ENCODE measurements at places on chromosomes 12 and 14.

DNA sequence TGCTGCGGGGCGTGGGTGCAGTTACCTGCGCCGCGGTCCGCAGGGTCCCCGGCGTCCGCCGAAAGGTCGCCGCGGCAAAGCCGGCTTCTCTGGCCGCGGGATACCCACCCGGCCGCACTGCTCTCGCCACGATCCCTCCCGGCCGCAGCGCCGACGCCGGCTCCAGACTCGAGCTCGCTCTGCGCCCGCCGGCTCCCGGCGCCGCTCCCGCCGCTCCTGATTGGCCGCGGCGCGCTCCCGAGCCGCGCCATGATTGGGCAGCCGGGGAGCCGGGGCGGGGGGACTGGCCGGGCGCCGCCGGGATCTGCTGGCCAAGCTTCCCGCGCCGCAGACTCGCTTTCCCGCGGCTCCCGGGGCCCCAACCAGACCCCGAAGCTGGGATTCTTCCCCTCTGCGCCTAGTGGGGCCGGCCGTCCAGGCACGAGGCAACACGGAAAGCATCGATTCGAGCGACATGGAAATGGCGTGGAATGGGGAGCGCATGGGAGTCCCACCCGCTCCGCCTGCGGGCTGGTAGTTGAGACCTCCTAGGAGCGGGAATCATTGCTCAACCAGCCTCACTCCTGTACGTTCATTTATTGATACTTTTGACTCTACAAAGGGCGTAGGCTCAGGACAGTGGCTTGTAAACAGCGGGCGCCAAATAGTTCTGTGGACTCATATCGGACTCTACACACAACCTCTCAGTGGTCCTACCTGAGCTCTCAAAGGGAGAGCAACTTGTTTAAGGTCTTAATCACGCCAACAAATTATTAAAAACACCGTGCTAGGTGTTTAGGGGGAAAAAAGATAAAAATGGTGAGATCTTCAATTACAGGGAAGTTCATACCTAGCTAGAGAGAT lies 36.4 kb upstream of the STON2 start:
- DNase-seq, result peak; percentile 13

- DNase-seq, result no peak
Observed at GRCh38 chr14:22875003-22875747, 3.6 kb downstream of the LRP10 start.

DNA sequence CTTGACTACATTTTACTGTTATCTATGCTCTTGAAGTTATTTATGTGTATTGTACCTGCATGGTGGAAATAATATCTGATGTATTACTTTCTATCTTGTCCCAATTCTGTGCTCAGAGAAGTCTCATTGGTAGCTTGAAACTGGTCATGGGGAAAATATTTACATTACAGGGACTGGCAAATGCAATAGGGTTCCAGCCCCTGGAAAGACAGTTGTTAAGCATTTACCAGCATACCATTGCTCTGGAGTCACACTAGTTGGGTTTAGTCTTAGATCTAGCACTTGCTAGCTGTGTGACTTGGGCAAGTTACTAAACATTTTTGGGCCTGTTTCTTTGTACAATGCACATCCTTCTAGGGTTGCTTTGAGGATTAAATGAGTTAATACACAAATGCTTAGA lies 86.3 kb upstream of the NRXN3 start:
- no peak for DNase-seq

DNA sequence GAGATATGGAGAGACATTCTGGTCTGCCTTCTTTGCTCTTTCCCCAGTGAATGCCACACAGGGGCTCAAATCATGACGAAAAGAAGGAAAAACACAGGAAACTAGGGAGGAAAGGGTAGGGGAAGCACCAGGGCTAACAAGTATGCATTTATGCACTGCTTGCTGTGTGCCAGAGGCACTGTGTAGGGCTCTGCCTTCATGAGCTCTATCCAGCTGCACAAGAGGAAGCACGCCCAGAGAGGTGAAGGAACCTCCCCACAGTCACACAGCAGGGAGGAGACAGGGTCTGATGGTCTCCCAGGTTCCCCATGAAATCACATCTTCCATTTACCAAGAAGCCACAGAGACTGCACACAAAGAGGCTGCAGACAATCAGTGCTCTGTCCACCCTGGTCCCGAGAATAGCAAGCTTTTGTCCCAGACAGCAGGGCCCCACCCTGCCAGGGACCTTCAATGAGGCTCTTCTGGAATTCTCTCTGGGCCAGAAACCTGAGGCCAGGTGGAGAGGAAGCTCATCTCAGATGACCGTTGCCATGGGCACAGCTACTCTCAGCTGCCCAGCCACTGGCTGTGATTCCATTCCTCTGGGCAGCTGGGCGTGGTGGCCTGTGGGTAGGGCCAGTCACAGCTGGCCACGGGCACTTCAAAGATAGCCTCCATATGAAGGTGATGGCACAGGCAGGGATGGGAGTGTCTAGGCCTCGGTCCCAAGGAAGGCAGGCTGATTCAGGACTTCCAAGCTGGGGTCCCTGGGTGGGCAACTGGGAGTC lies 7.3 kb upstream of the TRPV4 start:
- no peak for DNase-seq

DNA sequence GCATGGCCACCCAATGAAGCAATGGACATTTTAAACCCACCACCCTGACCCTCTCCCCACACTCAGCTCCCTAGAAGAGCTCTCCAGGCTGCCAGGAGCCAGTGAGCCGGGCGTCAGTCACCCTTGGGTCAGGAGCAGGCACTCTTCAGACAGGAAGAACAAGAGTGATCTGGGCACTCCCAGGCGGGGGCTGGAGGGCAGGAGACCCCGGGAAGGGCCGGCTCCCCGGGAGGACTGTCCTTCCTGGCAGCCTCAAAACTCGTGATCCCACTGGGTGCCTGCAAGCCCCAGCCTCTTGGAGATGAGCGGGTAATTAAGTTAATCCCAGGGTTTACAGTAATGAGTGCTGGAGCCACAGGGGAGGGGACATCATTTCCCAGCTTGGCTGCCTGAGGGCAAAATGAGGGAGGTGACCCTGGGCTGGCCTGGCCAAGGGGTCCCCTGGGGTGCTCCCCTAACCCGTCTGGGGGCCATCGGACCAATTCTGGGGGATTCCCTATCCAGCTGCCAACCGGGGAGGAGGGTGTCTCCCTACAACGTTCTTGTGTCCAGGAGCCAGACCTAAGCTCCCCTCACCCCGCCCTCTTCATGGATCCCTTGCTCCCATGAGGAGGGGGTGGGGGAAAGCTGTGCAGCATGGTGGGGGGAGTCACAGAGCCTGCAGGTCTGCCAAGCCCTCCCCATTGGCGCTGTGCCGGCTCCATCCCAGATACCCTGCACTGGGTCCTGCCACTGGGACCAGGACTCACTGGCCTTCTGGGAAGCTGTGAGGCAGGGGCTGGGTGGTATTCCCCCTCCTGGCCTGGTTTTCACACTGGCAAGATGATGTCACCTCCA lies 59.2 kb downstream of the CCNK start:
- no peak for DNase-seq

DNA sequence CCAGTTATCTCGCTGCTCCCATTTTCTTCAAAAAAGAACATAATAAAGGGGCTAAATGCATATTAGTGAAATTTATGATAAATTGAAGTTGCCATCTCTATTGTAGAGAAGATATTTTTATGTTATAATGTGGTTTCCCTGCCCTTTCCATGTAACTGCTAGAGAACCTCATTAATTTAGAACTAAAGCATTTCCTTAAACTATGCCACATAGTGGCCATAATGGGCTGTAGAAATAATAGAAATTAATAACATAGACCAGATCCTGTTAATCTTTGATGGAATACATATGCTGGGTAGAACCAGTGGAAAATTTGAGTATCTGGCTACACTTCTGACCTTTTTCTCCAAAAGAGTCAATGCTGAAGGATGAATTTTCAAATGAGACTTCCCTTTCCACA lies 376.7 kb downstream of the PDZRN4 start:
- no peak for DNase-seq

DNA sequence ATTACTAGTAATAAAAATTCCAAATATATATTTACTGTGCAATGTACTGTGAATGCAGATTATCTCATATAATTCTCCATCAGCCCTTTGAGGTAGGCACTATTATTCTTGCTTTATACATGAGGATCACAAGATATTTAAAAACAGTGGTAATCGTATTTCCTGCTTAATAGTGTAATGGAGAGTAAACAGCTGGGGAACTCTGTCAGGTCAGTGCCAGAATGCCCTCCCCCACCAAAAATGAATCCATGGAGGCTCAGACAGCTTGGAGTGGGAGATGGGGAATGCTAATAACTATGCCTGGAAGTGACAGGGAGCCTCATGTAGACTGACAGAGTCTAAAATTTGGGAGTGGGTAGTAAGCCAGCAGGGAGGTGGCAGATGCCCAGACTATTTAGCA lies 153.6 kb downstream of the PAH start:
- no peak for DNase-seq

- DNase-seq, result no peak
Observed at GRCh38 chr14:100449225-100449987, 126.3 kb downstream of the SLC25A47 start.

- DNase-seq, result no peak
Observed at GRCh38 chr12:65152596-65152995, 16.8 kb upstream of the LEMD3 start.

- no peak for DNase-seq
Observed at GRCh38 chr12:80168936-80169335, 69.6 kb downstream of the OTOGL start.

GRCh38 chr12:52577316-52577715 lies 3.7 kb upstream of the KRT74 start:
- no peak for DNase-seq

DNA sequence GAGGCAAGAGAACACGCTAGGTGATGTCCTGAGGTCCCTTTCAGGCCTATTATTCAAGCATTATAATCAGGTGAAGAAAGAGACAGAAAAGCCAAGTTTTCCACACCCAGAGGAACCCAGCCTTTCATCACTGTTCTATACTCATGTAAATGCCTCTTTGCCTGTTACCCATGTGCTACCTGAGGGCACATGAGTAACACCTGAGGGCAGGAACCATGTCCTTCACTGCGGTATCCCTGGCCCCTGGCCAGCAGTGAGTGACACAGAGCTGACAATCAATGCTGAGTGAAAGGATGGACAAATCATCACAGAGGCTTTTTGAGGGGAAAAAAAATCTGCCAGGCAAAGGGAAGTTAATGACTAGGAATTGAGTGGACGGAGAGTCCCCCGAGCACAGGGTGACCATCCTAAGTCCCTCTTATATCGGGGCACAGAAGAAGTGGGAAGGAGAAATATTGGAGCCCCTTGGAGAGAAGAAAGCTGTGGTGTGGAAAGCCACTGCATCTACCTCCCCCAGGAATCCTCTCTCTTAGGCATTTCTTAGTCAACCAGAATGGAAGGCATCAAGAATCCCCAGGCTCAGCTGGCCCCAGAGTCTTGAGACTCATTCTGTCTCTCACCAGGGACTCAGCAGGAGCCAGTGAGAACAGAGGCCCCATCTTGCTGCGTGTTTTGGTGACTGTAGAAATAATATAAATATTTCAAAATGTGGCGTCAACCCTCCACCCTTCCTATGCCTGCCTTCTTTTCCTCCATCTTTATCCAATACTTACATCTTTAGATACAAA lies 212.9 kb downstream of the DPF3 start:
- DNase-seq, result no peak

DNA sequence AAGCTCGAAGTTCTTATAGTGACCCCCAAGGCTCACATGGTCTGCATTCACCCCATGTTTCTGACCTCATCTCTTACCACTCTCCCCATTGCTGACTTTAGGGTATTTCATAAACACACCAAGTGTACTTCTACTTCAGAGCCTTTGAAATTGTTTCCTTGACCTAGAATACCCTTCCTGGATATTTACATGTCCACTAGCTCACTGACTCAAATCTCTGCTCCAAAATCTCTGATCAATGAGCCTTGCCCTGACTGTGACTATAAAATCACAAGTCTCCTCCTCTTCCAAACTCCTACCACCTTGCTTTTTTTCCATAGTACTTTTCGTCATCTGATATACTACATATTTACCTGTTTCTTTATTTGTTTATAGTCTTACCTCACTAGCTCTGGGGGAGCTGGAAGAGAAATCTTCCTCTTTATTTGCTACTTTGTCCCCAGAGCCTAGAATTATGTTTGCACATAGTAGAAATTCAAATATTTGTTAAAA lies 105.1 kb downstream of the RMST start:
- DNase-seq, result no peak

DNA sequence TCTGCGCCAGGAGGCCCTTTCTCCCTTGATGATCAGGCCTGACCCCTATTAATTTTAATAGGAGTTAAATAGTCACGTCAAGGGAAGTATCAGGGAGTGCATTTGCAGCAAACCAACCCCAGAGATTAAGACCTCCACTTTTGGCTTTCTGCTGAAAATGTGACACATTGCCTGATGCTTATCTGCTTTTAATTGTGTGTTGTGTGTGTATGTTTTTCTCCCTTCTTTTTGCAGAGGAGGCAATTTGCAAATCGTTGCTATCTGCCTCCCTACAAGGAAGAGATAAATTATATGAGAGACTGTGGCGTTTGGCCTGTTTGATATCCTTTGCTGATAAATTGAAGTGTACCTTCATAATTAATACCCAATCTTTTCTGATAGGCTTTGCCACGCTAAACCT lies 822.9 kb downstream of the VRK1 start:
- no peak for DNase-seq

DNA sequence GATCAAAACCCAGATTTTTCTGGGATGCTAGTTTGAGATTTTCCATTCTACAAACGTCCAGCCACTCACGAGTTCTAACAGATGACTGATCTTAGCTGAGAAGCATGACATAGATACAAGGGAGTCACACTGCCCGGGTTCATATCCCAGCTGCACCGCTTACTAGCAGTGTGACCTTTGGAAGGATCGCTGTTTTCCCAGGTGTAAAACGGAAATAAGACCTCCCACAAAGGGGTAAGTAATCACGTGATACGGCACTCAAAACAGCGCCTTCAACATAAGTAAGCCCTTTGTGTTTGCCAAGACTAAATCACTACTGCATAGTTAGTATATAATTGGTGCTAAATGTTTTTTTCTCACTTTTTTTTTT lies 624 bp upstream of the PWP1 start:
- DNase-seq, result peak; percentile 23

DNA sequence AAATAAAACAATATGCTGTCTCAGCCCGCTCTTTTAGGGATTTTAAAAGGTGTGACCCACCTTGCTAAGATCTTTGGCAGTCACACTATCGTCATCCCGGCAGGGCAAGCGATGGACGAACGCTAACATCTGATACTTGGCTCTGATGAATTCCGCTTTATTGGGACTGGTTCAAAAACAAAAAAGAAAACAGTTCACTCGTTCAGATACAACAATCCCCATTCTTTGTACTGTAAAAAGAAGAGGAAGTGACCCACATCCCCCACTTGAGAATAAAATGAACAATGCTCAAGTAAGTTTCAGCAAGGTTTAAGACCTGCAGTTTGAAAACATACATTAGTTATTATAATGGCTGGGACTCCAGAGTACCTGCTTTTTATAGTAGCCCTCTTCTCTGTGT lies 7.3 kb downstream of the GIT2 start:
- DNase-seq, result no peak

DNA sequence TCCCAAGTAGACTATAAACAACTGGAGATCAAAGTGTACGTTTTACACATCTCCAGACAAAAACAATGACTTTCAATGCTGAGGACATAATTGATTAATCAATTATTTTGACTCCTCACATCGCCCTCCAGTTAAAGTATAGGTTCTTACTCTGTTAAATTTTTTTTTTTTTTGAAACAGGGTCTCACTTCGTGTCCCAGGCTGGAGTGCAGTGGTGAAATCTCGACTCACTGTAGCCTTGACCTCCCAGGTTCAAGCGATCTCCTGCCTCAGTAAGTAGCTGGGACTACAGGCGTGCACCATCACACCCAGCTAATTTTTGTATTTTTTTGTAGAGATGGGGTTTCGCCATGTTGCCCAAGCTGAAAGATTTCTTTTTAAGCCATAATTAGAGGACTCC lies 938 bp upstream of the CCNB1IP1 start:
- no peak for DNase-seq
